ENCODE measurements at places on chromosomes 2 and 18. TPM values are rescaled to one million over a fixed set of nuclear protein-coding genes. Genes with fewer than 3 reads are reported as not detected.

The DNAH7 gene
- total RNA-seq: 5.7 TPM

The MAP2 gene
- total RNA-seq: 18.2 TPM

The STEAP3 gene
- total RNA-seq: 6.8 TPM

The CENPA gene
- 10.7 TPM for total RNA-seq

The MAPK4 gene
- 16.3 TPM for total RNA-seq

The ALPG gene
- total RNA-seq: not detected

The TEKT4 gene
- 0.34 TPM for total RNA-seq

The GNAL gene
- 10.5 TPM for total RNA-seq

The SULT1C3 gene
- not detected for total RNA-seq

The RAB17 gene
- 49.9 TPM for total RNA-seq

The PSTPIP2 gene
- total RNA-seq: 6.1 TPM

The SIX2 gene
- 4.0 TPM for total RNA-seq

The LYG2 gene
- not detected for total RNA-seq

The RAPGEF4 gene
- 11.9 TPM for total RNA-seq

The RGPD4 gene
- total RNA-seq: not detected

The TAF4B gene
- total RNA-seq: 1.8 TPM

The SALL3 gene
- 0.51 TPM for total RNA-seq

The TANK gene
- total RNA-seq: 33.5 TPM

The GKN2 gene
- total RNA-seq: not detected

The SLC1A4 gene
- 12.5 TPM for total RNA-seq

The NYAP2 gene
- not detected for total RNA-seq

The ACTG2 gene
- total RNA-seq: 0.19 TPM

The SPR gene
- 24.2 TPM for total RNA-seq

The RND3 gene
- 40.3 TPM for total RNA-seq

The EML6 gene
- 2.6 TPM for total RNA-seq

The CD28 gene
- total RNA-seq: not detected

The POTEI gene
- 5.6 TPM for total RNA-seq

The CDH2 gene
- 210 TPM for total RNA-seq

The RNF125 gene
- 2.6 TPM for total RNA-seq

The MATN3 gene
- total RNA-seq: 3.1 TPM

The CKAP2L gene
- 10.3 TPM for total RNA-seq

The DQX1 gene
- total RNA-seq: 1.5 TPM

The DUSP11 gene
- total RNA-seq: 22.2 TPM

The PRADC1 gene
- total RNA-seq: 9.8 TPM

The KCNF1 gene
- total RNA-seq: 0.71 TPM

The LIMS3 gene
- 0.93 TPM for total RNA-seq

The ALPI gene
- not detected for total RNA-seq

The FAM117B gene
- 28.5 TPM for total RNA-seq

The ABHD1 gene
- 0.34 TPM for total RNA-seq

The SIX3 gene
- total RNA-seq: not detected

The SERPINB7 gene
- not detected for total RNA-seq

The MC4R gene
- not detected for total RNA-seq

The PGAP1 gene
- total RNA-seq: 54.8 TPM

The NDUFAF7 gene
- total RNA-seq: 27.6 TPM

The NR4A2 gene
- 7.9 TPM for total RNA-seq

The VSNL1 gene
- 1.1 TPM for total RNA-seq

The RTP5 gene
- not detected for total RNA-seq

The AKAIN1 gene
- total RNA-seq: not detected

The TCF23 gene
- not detected for total RNA-seq

The RPL31 gene
- total RNA-seq: 1,632 TPM

The MTERF4 gene
- 63.0 TPM for total RNA-seq

The TMEM185B gene
- 20.3 TPM for total RNA-seq

Data from progenitor cell of endocrine pancreas (in vitro differentiated cells).